GM13977 (cell line): ENCODE measurements at places on chromosomes 13 and 19.

- DNase-seq = no peak
Observed at GRCh38 chr13:101896541-101896940, 444.1 kb downstream of the ITGBL1 start.

DNA sequence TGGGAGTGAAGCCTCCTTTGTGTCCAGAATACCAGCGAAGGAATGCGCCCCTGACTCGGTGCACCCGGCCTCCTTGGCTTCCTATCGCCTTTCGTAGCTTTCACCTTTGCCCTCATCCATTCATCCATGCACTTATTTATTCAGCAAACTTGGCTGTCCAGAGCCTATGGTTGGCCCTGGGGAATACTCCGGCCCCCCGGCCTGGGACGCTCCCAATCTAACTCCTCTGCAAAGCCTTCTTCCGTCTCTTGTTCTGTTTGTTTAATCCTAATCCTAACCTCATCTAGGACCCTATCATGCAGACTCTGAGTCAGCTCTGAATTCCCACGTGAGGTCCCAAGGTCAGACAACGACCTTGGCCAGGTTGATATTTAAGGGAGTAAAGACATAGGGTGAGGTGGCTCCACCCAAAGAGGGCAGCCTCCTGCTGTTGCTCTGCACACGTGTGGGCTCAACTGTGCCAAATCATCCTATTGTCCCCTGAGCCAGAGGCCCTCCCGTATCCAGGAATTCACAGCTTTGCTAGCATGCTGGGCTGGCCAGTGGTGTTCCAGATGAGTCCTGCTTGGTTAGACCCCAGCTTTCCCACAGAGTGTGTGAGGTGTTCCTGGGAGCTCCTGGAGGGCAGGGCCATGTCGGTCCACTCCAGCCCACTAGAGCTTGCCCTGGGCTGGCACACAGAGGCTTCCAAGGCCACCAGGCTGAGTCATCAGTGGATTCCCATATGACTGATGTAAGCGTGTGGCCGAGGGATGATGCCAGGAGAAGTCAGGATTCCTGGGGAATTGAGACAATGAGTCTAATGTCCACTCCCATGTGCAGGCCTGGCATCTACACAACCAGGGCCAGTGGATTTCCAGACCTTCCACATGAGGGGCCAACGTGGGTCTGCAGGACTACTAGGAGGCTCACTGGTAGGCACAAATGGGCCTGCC is 6.5 kb upstream of the CCNE1 start:
- no peak for DNase-seq

DNA sequence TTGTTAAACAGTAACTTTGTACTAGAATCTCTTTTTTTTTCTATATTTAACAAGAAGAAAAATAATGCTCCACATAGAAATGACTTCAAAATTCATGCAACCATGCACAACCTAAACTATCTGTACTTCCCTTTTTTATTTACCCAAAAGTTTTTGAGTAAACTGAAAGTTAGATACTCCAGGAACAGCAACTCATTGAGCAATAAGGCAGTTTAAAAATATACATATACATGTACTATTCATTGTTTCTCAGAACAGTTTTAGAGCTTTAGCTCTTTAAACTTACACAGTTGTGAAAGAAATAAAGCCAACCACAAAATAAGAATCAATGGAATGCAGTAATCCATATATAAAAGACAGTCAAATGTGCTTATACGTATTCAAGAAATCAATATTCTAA is 39.2 kb downstream of the MTMR6 start:
- DNase-seq = no peak

GRCh38 chr13:89852570-89852969 is 1494.9 kb upstream of the MIR17HG start:
- DNase-seq = peak; percentile 6

DNA sequence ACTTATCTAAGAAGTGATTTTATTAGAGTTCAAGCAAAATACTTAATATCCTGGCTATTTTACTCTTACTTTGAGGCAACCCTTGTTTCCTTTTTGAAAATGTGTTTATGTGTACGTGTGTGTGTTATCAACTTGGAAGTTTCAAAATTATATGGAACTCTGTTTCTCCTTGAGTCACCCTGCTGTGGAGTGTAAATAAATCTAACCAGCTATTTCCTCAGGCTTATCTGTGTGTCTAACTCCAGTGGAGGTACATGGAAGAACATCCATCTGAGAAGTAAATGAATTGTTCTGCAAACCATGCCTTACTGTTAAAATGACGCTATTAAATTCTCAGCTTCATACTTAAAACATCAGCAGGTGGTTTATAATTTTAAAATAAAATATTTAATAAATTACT is 583.4 kb upstream of the SLITRK5 start:
- DNase-seq = no peak

- peak; percentile 95 for DNase-seq
Observed at GRCh38 chr19:45506246-45506988, 862 bp upstream of the VASP start.

DNA sequence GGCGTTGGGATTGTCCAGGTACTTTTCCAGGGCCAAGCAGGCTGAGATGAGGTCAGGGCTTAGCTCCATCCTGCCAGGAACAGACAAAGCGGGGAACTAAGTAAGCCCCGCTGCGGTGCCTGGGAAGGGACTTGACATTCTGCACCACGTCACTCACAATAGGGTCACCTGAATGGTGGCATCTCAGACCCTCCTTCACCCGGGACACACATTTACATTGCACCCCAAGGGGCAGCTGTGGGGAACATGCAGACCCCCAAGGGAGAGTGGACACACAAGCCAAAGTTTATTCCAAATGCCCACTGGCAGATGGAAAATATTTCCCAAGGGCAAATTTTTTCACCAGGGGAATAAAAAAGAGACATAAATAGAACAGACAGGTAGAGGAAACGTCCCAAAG is 20.3 kb upstream of the SPC24 start:
- no peak for DNase-seq

- no peak for DNase-seq
Observed at GRCh38 chr19:55603581-55604292, 1.7 kb upstream of the ZNF865 start.

DNA sequence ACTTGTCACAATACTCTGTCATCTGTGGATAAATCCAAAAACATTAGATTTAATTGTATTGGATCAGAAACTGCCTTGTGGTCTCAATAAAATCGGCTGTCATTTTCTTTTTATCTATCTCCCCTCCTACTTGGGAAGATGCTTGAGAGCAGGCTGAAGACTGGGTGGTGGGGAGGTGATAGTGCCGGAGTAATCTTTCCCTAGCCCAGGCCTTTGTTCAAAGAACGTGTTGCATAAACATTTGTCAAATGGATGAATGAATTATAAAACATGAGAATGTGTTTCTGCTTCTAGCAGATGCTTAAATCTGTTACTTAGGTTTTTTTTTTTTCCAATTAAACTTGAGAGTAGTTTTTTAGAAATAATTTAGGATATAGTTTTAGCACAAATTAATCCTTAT is 49.9 kb downstream of the DNAJC3 start:
- DNase-seq = no peak
